ENCODE measurements at places on chromosomes 7 and 10.

DNA sequence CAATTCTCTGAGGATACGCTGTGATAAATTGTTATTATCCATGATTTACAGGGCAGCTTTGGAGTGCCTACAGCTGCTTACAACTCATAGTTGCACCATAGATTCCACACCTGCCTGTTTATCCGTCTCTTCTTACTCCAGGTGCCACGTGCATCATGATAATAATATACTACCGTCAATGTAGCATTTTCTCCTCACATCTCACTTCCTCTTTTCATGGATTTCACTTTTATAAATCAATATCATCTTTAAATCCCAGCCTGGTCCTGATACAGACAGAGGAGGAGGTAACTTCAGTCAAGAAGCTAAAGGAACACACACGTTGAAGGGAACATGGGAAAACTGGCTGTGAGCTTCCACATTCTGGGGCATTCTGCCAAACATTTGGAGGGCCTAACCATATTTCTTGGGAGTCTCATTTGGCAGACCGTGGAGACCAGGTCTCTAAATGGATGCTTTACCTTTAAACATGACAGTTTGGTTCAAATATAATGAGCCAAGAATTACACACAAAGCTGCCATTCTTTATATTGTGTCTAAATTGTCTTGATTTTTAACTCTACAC, 2.4 kb downstream of the CH25H start:
- DNase-seq, result no peak

DNA sequence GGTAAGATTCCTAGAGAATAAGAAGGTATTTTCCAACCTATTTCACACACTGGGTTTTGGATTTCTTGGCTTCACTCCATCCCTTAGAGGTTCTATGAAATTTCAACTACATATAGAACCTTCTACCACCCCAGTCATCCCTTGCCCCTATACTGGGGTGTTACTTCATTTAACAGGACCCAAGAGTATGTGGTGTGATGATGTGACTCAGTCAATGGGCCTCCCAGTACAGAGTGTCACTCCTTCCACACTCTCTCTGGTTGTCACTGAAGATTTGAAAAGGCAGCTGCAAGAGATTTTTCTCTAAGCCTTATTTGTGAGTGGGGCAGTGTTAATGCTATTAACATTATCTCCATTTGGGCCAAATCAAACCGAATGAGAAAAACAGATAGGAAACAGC, 33.5 kb downstream of the FGFBP3 start:
- DNase-seq, result no peak

GRCh38 chr10:31830887-31831286, 97.7 kb downstream of the ARHGAP12 start:
- DNase-seq, result no peak

GRCh38 chr10:4028027-4028471, 243.0 kb upstream of the KLF6 start:
- DNase-seq, result no peak

DNA sequence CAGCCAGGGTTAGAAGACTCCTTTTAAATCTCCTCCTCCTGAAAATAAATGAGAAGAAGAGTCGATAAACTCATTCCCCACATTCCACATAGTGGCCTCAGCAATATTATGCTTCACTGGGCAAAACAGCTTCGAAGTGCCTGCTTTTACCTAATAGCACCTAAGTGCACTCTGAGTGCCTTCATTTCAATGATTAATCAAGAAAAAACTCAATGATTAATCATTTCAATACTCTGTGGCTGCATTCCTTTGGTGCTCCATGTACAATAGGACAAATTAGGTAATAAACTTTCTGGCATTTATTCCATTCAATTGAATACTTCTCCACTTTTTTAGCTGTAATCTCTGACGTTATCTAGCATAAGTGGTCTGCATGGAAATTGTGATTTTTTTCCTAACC, 174.6 kb downstream of the CCDC71L start:
- no peak for DNase-seq

DNA sequence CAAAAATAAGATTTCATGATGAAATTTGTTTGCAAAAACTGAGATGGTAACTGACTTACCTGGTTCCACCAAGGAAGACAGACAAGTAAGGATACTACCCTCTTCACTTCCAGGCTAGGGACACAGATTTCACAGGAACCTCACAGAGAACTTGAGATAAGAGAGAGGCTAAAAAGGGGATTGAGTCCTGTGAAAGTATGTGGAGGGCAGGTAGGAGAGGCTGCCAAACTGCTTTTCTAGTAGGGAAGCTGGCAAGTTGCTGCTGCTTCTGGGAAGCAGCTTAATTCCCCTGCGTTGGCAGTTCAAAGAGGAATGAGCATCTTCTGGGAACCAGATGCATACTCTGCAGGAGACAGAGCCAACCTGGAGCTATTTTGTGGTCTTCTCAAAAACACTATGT, 841.6 kb downstream of the CCSER2 start:
- DNase-seq, result no peak

- DNase-seq, result no peak
Measured at GRCh38 chr10:30007406-30007805, 52.0 kb downstream of the JCAD start.

GRCh38 chr10:124222988-124223710, 129.8 kb upstream of the CHST15 start:
- no peak for DNase-seq

GRCh38 chr7:1884583-1885350, 214.7 kb downstream of the ELFN1 start:
- DNase-seq, result no peak

- DNase-seq, result peak; percentile 66
Measured at GRCh38 chr10:31133792-31134310, 102.2 kb upstream of the ZNF438 start.

- DNase-seq, result no peak
Measured at GRCh38 chr10:88195841-88196240, 332.4 kb downstream of the PTEN start.

- DNase-seq, result no peak
Measured at GRCh38 chr10:132368881-132369635, 27.9 kb upstream of the PWWP2B start.

DNA sequence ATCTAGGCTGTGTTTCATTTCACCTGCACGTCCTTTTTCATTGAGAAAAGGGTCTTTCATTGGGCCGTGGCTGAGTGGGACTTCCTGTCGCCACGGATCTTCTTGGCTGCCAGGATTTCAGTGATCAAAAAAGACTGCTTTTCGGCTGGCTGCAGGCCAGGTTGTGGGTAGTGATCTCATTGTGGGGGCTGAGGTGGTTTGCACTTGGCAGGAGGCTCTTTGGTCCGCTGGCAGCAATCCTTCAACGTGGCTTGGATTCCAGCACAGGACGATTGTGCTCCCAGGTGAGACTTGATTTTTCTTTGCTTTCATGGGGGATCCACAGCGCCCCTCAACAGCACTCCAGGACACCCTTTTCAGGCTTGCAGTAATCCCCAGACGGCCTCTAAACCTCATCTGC, 29.0 kb upstream of the ZNF273 start:
- no peak for DNase-seq

GRCh38 chr7:135207406-135208101, 3.8 kb downstream of the WDR91 start:
- DNase-seq, result no peak

DNA sequence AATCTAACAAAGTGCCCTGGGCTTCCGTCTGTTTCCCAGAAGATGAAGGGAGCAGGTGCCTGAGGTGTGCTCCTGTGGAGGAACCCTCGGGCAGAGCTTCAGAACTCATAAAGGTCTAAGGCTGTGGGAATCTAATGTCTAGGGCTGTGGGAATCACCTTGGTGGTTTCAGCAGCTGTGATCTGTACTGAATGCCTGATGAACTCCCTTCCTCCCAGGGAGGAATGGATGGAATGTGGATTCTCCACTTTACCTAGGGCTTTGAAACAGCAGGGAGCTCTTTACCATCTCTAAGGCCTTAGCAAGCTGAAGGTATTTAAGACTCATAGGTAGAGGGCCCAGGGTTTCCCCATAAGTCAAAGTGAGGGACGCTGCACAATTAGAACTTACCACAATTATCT, 36.0 kb upstream of the SEMA3E start:
- no peak for DNase-seq

DNA sequence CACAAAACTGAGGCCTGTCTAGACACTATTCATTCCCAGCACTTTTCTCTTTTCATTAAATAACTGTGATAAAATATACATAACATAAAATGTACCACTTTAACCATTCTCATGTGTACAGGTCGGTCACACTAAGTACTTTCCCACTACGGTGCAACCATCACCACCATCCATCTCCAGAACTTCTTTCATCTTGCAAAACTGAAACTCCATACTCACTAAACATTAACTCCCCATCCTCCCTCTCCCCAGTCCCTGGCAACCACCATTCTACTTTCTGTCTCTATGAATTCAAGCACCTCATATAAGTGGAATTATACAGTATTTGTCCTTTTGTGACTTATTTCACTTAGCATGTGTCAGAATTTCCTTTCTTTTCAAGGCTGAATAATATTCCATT, 53.0 kb downstream of the ARHGAP12 start:
- DNase-seq, result no peak

GRCh38 chr7:108413782-108414492, 42.3 kb downstream of the NRCAM start:
- no peak for DNase-seq

- DNase-seq, result no peak
Measured at GRCh38 chr7:80918399-80918798, 452 bp downstream of the SEMA3C start.

- no peak for DNase-seq
Measured at GRCh38 chr7:32858648-32859047, 32.9 kb downstream of the KBTBD2 start.

- DNase-seq, result no peak
Measured at GRCh38 chr10:93797825-93798224, 40.1 kb downstream of the LGI1 start.

DNA sequence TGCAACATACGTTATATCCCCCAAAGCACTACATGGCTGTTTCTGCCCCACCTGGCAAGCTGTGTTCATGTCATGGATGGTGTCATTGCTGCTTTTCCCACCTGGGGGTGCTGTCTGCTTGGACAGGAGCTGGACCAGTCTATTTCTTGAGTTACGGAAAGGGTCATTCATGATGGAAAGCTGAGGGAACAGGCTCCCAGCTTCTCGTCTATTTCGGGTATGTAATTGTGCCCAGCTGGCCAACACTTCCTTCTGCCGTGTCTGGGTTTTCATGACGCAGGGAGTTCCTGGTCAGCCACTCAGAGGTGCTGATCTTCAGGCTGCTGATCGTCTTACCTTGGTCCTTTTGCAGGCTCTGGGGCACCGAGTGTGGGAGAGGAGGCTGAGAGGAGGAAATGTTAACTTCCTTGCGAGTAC, 8.6 kb downstream of the BTBD16 start:
- DNase-seq, result no peak

GRCh38 chr10:105494303-105494702, 853.2 kb downstream of the SORCS3 start:
- no peak for DNase-seq

DNA sequence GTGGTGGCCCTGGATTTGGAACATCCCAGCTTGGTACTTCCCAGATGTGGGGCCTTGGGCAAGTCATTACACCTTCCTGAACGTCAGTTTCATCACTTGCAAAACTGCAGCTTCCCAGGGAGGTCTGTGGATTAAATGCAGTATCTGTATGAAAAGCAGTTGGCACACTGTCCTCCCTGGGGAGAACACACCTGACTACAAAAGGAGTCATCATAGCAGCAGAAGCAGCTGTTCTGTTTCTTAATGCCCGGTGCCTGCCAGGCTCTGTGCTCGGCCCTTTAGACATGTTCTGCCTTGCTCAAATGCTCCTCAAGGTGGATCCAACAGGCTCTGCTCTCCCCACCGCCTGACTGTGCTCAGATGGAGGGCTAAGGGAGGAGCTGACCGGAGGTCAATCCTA, 31.0 kb downstream of the CDCA7L start:
- no peak for DNase-seq

DNA sequence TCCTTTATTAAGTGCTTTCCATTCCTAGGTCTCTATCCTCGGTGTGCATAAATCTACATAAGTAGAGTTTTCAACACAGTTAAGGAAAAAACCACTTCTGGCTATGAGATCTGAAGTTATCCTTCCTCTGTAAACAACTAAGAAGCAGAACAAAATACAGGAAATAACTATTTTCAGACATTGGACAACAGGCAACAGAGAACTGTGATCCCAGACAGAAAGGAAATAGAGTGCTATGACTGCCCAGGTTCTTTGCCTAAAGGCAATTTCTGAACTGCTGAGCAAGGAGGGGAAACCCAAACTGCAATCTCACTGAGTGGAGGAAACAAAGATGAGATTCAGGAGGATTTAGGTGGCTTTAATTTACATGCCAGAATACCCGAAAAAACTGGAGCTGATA, 285.4 kb downstream of the SNX13 start:
- no peak for DNase-seq

- DNase-seq, result peak; percentile 77
Measured at GRCh38 chr10:6348096-6348874, 145.6 kb downstream of the PFKFB3 start.

DNA sequence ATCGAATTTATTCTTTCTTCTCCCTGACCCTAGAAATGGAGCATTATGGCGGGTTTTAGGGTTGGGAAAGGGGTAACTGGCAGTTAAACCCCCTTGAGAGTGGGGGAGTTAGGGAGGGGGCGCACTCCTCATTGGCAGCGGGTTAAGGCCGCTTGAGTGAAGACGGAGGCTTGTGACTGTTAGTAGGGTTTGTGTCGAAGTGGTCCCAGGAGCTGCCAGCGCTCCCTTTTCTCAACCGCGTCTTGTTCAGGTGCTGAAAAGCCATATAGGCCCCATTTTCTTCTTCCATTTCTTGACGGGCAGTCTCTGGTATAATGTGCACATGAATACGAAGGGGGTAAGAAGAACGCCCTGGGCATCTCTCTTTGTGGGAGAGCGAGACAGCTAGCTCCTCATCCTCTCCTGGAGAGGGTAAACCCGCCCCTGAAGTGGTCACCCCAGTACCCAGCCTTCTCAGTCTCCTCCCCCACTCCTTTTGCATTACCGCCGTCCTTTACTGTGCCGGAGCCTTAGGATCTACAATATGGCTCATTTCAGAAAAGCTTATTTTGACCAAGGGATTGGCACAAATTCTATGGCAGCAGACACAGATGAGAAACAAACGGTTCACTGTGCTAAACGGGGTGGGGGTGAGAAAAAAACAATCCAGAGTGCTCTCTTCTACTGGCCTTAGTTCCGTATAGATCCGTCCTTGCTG, 836 bp downstream of the KMT2E start:
- peak; percentile 46 for DNase-seq

- no peak for DNase-seq
Measured at GRCh38 chr10:121732656-121733445, 134.6 kb upstream of the FGFR2 start.

DNA sequence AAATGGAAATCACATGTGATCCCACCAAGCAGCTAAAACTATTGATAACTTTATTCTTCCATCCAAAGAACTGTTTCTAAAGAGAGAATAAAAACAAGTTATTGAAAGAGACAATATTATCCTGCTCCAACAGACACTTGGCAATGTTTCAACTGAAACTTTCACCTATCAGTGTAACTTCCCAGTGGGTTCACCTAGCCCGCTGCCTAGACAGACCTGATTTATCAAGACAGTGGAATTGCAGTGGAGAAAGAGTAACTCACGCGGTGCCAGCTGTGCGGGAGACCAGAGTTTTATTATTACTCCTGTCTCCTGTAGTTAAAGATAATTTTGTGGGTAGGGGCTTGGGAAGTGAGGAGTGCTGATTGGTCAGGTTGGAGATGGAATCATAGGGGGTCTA, 199.8 kb downstream of the AHR start:
- DNase-seq, result no peak

GRCh38 chr10:89479771-89480446, 55.5 kb downstream of the SLC16A12 start:
- DNase-seq, result no peak

Measured in activated CD4-positive, alpha-beta T cell treated with anti-CD3 and anti-CD28 coated beads, Interleukin-2, amount 50 U/mL, for 1 hour (primary cell).